ENCODE measurements at places on chromosomes 5 and 9.

GRCh38 chr5:112366987-112367386 lies 52.1 kb downstream of the EPB41L4A start:
- no peak for DNase-seq

DNA sequence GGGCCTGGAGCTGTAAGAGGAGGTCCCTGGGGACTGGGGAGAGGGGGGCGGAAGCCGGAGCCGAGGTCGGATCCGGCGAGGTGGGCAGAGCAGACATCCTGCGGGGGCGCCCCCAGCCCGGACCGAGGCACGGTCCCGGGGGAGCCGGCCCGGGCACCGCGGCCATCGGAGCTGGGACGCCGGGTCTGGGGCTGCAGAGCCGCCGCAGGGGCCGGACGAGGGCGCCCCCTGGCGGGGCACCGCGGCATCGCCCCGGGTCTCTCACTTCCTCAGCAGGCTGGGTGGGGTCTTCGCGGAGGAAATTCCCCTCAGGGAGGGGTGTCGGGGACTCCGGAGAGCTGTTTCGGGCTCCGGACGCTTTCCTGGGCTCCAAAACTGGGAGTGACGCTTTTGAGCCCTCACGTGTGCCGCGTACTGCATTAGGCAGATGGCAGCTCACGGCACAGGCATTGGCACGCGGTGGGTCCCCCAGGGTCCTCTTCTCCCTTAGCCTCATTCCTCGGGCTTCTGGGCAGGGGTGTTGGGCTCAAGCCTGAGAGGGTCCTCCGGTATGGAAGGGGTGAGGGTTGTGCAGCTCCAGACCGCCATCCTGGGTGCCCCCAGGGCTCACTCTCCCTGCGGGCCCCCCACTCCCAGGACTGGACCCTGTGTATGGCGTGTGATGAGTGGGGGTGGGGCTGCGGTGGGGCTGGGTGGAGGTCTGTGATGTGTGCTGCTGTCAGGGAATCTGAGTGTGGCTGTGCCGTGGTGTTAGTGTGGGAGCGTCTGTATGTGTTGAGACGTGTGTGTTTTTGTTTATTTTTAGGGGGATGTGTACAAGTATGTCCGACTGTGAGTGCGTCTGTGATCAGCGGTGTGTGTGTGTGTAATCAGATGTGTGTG lies 29.6 kb downstream of the LHX2 start:
- DNase-seq: no peak

DNA sequence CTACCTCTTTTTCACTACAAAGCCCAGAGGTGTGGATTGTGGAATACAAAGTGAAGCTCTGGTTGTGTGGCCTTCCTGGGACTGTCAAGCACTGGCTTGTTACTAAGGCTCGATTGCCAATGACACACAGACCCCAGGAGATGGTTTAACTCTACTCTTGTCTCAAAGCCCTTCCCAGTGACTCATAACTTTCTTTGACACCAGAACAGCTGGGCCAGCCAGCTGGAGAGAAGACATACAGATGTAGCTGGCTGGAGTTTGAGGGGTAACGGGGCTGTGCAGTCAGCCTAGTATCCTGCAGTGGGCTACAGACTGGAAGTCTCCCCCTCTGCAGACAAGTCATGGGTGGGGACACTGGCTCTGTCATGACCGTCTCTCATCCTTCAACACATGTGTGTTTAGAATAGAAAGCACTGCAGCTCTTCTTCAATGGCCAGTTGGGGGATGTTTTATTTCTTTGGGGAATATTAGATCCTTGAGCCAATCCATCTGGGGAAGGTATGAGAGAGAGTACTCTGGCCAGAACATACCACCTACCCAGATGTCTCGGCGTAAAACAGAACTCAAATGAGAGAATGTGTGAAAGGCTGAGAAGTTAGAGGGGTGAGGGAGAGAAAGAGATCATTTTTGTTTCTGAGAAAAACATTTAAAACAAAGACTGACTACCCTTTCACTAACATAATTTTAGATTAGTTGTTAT lies 53.3 kb downstream of the SEMA6A start:
- no peak for DNase-seq

DNA sequence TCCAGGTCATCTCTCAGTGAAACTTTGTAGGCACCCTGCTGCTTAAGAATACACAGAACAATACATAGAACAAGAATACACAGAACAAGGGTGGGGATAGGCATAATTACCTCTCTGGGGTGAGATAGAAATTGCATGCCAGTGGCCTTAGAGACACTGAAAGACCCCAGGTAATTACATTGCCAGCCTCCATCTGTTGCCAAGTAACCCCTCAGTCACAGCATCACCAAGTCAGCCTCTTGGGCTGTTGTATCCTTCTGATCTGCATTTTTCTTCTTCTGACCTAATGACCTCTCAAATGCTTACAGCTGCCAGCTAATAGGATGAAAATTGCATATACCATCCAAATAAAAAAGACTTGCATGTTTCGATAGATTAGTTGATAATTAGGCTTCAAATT lies 167.7 kb downstream of the GRIA1 start:
- no peak for DNase-seq

- DNase-seq: no peak
These were observed 264.3 kb upstream of the KCNN2 start for GRCh38 chr5:114097570-114097969.

Measured in left renal cortex interstitium (tissue), 4 donors.